HL-60 (cell line): ENCODE measurements at places on chromosomes 4 and X.

GRCh38 chr4:144820011-144820727, 174.2 kb downstream of the HHIP start:
- DNase-seq: no peak

GRCh38 chr4:83605744-83606172, 69.8 kb downstream of the GPAT3 start:
- no peak for DNase-seq

DNA sequence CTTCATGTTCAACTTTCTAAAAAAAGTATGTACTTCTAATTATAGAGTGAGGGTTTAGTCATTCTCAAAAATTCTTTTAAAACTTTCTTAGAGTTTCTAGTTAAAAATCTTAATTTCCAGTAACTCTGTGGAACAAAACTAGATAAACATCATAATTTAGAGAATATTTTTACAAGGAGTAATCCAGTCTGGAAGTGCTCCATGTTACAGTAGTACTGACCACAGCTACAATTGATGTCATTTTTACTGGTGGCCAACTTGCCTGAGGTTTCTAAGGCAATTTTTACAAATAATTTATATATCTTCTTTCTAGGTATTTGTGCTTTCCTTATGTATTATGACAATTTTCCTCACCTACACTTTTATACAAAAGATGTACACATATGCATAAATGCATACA, 490.4 kb downstream of the CENPC start:
- no peak for DNase-seq

DNA sequence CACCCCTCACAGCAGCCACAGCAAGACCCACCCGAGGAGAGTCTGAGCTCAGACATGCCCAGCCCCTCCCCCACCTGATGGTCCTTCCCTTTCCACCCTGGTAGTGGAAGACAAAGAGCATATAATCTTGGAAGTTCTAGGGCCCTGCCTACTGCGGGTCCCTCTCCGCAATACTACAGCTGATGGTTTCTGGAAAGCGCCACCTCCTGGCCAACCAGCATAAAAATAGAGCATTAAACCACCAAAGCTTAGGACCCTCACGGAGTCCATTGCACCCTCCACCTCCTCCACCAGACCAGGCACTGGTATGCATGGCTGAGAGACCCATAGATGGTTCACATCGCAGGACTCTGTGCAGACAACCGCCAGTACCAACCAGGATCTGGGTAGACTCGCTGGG, 78.2 kb downstream of the SH3BGRL start:
- DNase-seq: no peak

DNA sequence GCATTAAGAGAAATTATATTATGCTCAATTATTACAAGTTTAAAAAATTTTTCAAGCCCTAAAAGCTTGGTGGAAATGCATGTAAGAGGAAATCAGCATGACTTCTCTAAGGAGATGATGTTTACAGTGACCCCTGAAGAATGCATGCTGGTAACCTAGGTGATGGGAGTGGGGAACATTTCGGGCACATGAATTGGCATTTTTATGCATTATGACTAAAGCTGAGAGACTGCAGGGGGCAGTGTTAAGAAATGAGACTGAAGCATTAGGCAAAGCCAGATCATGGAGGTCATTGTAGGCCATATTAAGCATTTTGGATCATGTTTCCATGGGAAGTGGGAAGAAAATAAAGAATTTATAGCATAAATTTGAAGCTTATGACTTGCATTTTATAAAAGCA, 421.3 kb downstream of the FAT4 start:
- no peak for DNase-seq

GRCh38 chr4:40255393-40256281, 58.8 kb downstream of the RHOH start:
- DNase-seq: no peak

DNA sequence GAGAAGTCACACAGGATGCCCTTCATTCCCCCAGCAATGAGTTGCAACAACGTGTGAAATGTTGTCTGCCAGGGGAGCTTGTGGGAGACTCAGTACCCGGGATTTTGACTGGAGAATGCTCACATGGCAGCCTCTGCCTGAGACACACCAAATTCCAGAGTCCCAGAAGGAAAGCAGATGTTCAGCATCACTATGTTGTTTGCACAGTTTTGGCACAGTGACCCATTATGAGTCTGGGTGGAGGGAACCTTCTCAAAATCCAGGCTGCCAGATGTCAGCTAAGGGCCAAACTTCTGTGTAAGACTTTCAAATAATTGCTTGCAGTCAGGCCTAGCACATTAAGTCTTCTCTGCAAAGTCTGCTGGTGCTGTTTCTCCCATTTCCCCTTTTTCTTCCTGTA, 1029.7 kb upstream of the TENM3 start:
- no peak for DNase-seq

DNA sequence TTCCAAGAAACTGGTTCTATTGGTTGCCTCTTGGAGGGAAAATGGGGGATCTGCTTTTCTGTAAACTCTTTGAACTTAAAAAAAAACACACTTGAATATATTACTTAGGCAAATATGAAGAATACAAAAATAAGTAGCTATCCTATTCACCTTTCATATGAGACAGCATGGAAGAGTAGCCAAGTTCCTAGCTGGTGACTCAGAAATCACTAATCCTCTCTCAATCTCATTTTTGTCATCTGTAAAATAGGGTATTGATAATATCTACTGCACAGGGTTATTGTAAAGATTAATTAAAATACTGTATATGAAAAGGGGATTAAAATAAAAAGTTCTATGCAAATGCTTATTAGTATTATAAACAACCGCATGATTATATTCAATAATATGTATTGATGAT, 12.7 kb downstream of the MGARP start:
- DNase-seq: no peak

DNA sequence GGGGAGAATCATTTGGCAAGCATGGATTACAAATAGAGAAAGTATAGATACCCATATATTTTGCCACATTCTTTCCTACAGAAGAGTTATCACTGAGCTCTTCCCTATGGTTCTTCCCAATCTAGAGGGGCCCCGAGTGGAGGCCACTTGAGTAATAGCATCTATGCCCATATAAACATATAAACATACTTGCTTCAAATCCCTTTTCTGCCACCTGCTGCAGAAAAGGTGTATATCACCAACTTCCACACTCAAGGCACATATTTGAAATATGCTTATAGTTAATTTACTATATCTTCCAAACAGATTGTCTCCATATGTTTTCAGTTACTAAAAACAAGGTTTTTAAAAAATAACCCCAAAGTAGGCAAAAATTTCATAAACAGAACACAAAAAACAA, 642.8 kb upstream of the DIPK2B start:
- DNase-seq: peak; percentile 5

DNA sequence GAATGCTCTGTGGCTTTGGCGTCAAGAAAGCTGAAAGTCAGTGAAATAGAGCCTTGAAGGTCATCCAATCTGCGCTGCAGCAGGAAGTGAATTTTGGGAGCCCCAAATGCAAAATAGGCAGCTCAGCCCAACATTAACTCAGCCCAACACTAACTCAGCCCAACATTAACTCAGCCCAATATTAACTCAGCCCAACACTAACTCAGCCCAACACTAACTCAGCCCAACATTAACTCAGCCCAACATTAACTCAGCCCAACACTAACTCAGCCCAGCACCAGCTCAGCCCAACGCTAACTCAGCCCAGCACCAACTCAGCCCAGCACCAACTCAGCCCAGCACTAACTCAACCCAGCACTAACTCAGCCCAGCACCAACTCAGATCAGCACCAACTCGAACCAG, 71.5 kb downstream of the SORBS2 start:
- no peak for DNase-seq

DNA sequence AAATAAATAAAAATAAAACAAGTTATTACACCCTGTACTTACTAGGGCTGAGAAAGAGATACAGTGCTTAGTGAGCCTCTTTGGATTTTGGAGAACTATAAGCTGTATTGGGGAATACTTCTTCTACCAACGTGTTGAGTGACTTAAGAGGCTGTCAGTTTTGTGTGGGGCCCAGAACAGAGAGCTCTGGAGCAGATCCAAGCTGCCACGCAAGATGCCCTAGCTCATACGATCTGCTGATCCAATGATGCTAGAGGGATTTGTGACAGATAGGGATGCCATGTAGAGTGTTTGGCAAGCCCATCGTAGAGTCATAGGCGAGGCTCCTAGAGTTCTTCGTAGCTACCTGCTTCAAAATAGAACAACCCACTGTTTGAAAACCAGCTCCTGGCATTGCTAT, 60.3 kb upstream of the KLF3 start:
- no peak for DNase-seq

GRCh38 chr4:91198951-91199350, 1071.8 kb downstream of the CCSER1 start:
- DNase-seq: no peak

DNA sequence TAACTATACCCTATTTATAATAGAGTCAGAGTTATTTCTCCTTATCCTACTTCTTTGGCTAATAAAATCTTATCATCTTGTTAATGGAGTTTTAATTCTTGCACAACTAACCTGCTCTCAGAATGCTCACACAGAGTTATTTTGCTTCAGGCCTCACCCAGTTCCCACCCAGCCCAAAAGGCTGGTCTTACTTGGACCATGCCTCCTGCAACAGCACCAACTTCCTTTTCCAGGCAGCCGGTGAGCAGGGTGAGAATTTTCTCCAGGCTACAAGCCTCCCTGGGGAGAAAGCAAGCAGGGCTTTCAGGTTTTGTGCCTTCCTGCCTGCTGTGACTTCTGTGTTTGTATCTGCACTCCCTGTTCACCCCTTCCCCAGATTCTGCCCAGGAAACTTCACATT, 29.1 kb upstream of the BANK1 start:
- no peak for DNase-seq

- no peak for DNase-seq
Observed at GRCh38 chrX:103343105-103343504, 13.1 kb downstream of the TCEAL7 start.

DNA sequence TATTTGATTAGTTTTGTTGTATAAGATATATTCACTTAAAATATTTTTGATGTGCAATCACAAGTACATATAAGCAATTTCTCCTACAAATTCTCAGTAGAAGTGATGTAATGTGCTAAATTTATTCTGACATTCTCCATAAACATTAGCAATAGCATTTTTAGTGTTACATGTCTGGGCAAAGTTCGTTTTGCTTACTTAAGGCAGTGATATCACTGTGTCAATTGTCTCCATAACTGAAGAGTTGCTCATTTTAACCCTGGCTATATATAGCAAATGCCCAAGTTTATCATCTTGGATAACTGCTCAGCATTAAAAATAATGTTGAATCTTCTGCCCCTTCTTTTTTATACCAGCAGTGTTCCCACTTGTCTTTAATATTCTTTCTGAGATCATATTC, 340.0 kb upstream of the NDST4 start:
- no peak for DNase-seq

DNA sequence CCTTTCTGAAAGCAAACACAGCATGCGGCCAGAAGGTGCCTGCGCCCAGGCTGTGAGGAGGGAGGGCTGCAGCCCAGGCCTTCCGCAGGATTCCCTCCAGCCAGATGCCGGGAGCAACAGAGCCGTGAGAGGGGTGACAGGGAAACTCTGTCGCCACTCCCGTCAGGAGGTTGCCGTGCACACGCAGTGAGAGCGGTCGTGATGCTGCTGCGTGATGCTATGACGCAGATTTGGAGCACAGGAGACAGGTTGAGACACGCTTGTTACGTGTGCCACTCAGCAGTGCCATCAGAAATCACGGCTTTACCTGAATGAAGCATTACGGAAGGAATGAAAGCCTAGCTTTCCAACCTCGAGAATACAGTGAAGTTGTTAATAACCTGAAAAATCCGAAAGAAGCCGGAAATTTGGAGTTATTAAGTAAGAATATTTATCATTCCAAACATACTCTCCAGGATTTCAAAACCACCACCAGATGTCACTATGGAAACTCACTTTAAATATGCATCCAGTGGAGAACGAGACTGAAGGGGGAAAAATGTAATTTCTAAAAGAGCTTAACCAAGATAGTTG, 54.4 kb downstream of the FAT1 start:
- DNase-seq: no peak

DNA sequence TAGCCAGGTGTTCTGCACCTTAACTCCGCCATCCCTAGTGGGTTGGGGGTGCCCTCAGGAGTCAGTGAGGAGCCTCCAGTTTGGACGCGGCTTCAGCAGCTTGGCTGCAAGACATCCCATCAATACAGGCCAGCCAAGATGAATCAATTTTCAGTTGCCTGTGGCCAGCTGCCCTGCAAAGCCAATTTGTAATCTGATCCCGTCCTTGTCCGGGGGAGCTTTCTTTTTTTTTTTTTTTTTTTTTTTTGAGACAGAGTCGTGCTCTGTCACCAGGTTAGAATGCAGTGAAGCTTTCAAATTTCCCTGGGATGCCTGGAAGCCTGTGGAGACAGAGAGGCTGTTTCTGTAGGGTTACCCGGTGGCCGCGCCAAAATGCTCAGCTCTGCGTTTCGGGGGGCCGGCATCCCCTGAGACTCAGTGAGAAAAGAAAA, 192.5 kb downstream of the ASMT start:
- DNase-seq: no peak

DNA sequence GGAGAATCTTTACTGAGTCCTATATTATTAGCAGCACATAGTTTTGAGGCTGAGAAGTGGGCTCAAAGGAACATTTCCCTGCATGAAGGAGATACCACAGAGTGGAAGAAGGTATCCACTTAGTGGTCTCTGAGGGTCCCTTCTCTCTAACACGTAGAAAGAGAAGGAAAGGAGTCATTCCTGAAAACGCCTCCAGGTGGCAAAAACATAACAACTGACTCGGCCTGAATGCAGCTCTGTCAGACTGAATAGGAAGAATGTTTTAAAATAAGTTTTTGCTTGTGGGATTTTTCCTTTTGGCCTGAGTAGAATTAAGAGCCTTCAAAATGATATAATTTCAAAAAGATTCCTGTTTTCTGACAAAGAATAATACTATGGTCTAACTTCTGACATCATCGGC, 23.3 kb downstream of the RPGR start:
- DNase-seq: peak; percentile 6

DNA sequence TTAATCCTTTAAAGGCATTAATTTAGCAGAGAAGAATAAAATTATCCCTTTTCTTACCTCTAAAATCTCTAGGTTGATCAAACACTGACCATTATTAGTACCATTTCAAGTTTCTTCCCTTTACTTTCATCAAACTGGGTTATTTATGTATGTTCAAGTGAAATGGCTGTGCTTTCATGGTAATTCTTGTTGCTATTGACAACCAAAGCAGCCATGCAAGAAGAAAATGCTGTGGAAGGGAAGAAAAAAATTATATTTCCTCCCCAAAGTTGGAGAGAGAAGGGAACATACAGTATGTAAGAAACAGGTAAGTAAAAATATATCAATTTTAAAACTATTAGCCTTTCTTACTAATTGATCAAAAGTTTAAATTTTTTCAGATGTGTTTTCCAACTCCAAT, 16.2 kb downstream of the NPNT start:
- DNase-seq: no peak

GRCh38 chrX:13936521-13937225, 93.0 kb downstream of the GEMIN8 start:
- no peak for DNase-seq
